MCF 10A (cell line): ENCODE measurements at places on chromosomes 6 and 20. TPM values are rescaled to one million over a fixed set of nuclear protein-coding genes. Genes with fewer than 3 reads are reported as not detected.

Gene CD93
- total RNA-seq = not detected in 2 replicates

Gene DSP
- total RNA-seq = 163 and 227 TPM in 2 replicates

Gene EPHA7
- total RNA-seq = not detected in 2 replicates

Gene SLC22A3
- 0.09 and 0.20 TPM in 2 replicates for total RNA-seq

Gene CLPSL1
- total RNA-seq = not detected in 2 replicates

Gene E2F1
- total RNA-seq = 1.4 and 3.7 TPM in 2 replicates

DNA sequence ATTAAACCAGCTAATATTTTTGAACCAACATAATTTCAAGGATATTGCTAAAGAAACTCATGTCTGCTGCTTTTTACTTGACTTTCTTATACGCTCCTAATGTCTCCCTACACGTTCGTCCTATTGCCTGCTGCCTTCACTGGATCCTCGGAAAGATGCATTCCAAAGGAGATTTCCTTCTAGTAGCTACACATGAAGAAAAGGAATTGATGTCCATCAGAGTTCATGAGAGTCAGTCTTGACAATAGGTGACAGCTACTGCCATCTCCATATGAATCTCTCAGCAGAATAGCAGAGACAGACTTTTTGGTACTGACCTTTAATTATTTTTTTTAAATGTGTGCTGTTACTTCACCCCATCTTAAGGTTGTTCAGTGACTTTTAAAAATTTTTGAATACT lies 24.2 kb upstream of the COL9A1 start:
- no peaks in the 10 kb centered on the region for H3K36me3 ChIP-seq
- H3K27me3 ChIP-seq = peaks cover 87% of the 10 kb centered on the region
- no peaks in the 10 kb centered on the region for H3K4me1 ChIP-seq

GRCh38 chr6:26045065-26045927 lies 41.9 kb upstream of the HFE start:
- H3K4me1 ChIP-seq = peaks cover 16% of the 10 kb centered on the region
- H3K4me3 ChIP-seq = peak overlapping the region; percentile 80
- H3K36me3 ChIP-seq = peaks cover 21% of the 10 kb centered on the region
- peak overlapping the region; percentile 86 for H3K27ac ChIP-seq
- H3K27me3 ChIP-seq = no peaks in the 10 kb centered on the region

GRCh38 chr20:17624551-17625245 lies 54.8 kb downstream of the DSTN start:
- no peak for DNase-seq
- no peaks in the 10 kb centered on the region for H3K27me3 ChIP-seq
- H3K27ac ChIP-seq = no peak overlapping the region
- no peaks in the 10 kb centered on the region for H3K4me1 ChIP-seq
- peaks cover 61% of the 10 kb centered on the region for H3K36me3 ChIP-seq

- DNase-seq = no peak
- H3K36me3 ChIP-seq = no peaks in the 10 kb centered on the region
- peaks cover 10% of the 10 kb centered on the region for H3K4me1 ChIP-seq
- H3K27me3 ChIP-seq = no peaks in the 10 kb centered on the region
Measured at GRCh38 chr6:16824845-16825685, 63.8 kb upstream of the ATXN1 start.

DNA sequence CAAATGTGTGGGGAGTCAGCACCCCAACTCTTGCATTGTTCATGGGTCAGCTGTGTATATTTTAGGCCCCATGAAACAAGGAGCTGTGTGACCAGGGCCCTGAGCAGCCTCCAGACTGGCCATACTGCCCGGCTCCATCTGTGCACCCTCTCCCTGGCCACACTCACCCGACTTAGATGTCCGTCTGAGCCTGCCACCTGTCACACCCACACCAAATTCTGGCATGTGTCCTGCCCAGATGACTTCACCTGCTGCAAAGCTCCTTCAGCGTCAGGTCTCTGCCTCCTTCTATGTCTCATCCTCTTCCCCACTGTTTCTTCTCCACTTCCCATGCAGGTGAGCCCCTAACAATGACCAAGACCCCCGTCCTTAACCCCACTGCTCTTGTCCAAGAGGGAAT lies 88.1 kb upstream of the THBS2 start:
- H3K27ac ChIP-seq = no peak overlapping the region
- peak; percentile 24 for DNase-seq
- H3K4me1 ChIP-seq = peaks cover 47% of the 10 kb centered on the region

- H3K4me3 ChIP-seq = no peak overlapping the region
- peaks cover 11% of the 10 kb centered on the region for H3K36me3 ChIP-seq
- H3K4me1 ChIP-seq = no peaks in the 10 kb centered on the region
- no peak overlapping the region for H3K27ac ChIP-seq
- no peaks in the 10 kb centered on the region for H3K27me3 ChIP-seq
Measured at GRCh38 chr20:62117362-62117646, 5.0 kb upstream of the LSM14B start.
